A172 (cell line): ENCODE measurements at places on chromosomes 6 and 20.

DNA sequence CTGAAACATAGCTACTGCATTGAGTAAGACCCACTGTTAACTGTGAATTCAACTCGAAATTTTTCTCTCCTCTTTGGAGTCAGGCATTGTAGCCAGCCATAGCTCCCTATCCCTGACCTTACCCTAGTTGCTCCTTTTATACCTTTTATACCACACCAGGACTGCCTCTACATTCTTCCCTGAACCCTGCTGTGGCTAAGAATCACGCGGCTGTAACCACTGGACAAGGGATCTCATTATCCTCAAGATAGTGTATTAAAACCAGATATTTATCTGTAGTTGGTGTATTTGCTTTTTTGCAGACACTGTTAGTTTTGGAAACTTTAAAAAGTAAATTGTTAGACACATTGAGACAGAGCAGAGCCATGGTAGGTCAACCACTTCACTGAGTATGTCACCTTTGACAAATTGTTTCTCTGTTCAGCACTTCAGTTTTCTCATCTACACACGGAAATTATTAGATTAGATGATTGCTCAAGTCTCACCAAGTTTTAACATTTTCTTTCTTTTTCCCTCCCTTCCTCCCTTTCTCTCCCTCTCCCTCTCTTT is 171.9 kb upstream of the PRND start:
- DNase-seq, result peak; percentile 51

DNA sequence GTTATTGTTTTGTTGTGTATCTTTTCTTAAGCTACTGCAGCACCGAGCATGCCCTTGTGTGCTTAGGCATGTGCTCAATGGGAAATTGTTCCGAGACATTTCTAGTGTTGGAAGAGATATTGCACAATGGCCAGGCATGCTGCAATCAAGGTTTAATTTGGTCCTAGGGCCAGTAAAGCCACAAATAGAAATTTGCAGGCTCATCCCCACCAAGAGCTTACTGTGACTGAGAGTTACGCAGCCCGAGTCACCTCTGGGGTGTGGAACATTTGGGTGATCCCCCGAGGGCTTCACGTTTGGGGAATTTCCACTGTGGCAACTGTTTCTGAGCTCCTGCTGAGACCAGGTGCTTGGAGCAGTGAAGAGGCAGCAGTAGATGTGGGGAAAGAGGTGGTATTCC is 65.8 kb downstream of the ADTRP start:
- peak; percentile 41 for DNase-seq

- DNase-seq, result no peak
Measured at GRCh38 chr6:160127270-160128124, 5.9 kb downstream of the SLC22A1 start.

DNA sequence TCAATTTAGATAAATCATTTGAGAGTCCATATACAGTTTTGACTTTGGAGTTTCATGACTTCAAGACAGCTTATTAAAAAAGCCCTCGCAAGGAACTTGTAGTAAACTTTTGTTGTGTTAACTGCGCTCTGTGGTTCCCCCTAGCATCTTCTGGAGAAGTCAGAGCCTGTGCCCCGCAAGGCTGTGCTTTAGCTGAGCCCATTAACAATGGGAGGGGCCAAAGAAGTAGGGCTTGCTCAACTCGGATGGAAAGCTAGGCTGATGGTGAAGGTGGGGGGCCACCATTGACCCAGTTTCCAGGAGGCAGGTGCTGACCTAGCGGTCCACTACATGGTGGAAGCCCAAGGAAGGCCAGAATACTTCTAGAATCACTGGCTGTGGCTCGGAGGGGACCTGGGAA is 29.3 kb upstream of the OVOL2 start:
- no peak for DNase-seq

- DNase-seq, result no peak
Measured at GRCh38 chr20:47568837-47569410, 67.2 kb downstream of the NCOA3 start.

- no peak for DNase-seq
Measured at GRCh38 chr20:32709632-32710121, 33.6 kb downstream of the COMMD7 start.

DNA sequence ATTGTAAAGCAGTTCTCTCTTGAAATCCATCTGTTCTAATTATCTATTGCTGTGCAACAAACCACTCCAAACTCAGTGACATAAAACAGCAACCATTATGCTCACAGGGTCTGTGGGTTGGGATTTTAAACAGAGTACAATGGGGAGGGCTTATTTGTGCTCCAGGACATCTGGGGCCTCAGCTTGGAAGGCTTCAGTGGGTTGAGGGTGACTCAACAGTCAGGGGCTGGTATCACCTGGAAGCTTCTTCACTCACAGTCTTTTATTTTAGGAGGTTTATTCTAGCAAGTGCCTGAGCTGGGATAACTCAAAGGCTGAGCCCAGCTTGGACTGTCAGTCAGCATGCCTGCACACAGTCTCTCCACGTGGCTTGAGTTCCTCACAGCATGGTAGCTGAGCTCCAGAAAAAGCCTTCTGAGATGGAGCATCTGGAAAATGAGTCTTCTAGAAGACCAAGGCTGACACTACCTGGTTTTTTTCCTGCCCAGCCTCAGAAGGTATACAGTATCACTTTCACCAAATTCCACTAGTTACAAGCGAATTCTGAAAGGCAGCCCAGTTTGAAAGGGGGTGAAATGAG is 234.6 kb upstream of the ID4 start:
- no peak for DNase-seq

- no peak for DNase-seq
Measured at GRCh38 chr6:86193821-86194220, 551.1 kb upstream of the SYNCRIP start.

- DNase-seq, result peak; percentile 14
Measured at GRCh38 chr20:1868856-1869255, 26.4 kb upstream of the SIRPA start.

- no peak for DNase-seq
Measured at GRCh38 chr6:167565884-167566599, 241.2 kb downstream of the TTLL2 start.

GRCh38 chr6:36210886-36211595 is 14.5 kb downstream of the BRPF3 start:
- DNase-seq, result no peak

DNA sequence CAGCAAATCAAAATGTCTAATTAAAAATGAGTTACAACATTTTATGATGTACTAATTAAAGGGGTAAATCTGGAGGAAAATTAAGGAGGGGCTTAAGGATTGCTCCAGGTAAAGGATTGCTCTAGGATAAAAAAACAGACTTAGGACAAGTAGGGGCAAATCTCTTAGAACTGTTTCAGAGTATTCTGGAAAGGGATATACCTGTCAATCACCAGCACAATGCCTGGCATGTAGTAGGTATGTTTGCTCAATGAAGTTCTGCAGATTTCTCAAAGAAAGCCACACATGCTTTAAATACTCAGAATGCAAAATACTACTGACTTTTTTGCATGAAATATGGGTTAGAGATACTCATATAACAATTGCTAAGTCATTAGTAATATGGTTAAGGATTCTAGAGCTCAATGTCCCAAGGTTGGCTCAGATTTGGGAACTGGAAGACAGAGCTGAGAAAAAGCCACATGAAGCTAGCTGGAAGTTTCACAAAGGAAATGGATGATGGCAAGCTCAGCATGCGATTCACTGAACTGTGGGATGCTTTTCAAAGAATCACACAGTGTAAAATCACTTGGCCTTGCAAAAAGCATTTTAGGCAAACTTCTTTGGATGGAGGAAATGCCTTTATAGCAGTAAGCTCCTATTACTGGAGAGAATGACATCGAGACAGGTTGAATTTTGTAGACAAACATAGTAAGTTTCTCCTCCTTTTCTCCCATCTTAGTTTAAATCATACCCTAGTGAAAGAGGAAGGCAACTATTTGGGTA is 72.8 kb downstream of the MAP3K5 start:
- no peak for DNase-seq

- DNase-seq, result no peak
Measured at GRCh38 chr6:108966251-108966650, 118.0 kb downstream of the ARMC2 start.

GRCh38 chr20:38293491-38294065 is 10.4 kb upstream of the BPI start:
- no peak for DNase-seq
